ENCODE measurements at places on chromosomes 6 and 20.

- no peak for DNase-seq
These were observed 103.8 kb downstream of the KHDC1L start for GRCh38 chr6:73121421-73121993.

GRCh38 chr20:44014807-44015732, 100.4 kb downstream of the TOX2 start:
- no peak for DNase-seq

- no peak for DNase-seq
These were observed 24.0 kb downstream of the CDK5RAP1 start for GRCh38 chr20:33377366-33377765.

GRCh38 chr6:148251891-148252290, 90.7 kb upstream of the SASH1 start:
- DNase-seq: no peak

GRCh38 chr6:10643201-10643651, 51.2 kb downstream of the C6orf52 start:
- DNase-seq: no peak

- DNase-seq: no peak
These were observed 84.8 kb upstream of the PLEKHG1 start for GRCh38 chr6:150514806-150515380.

- no peak for DNase-seq
These were observed 92.5 kb upstream of the SLC35B3 start for GRCh38 chr6:8527818-8528217.

- DNase-seq: no peak
These were observed 40.3 kb downstream of the NKAIN2 start for GRCh38 chr6:123844011-123844410.

GRCh38 chr6:70380252-70380651, 33.1 kb upstream of the FAM135A start:
- peak; percentile 11 for DNase-seq

GRCh38 chr20:34045930-34046725, 52.4 kb downstream of the RALY start:
- no peak for DNase-seq

DNA sequence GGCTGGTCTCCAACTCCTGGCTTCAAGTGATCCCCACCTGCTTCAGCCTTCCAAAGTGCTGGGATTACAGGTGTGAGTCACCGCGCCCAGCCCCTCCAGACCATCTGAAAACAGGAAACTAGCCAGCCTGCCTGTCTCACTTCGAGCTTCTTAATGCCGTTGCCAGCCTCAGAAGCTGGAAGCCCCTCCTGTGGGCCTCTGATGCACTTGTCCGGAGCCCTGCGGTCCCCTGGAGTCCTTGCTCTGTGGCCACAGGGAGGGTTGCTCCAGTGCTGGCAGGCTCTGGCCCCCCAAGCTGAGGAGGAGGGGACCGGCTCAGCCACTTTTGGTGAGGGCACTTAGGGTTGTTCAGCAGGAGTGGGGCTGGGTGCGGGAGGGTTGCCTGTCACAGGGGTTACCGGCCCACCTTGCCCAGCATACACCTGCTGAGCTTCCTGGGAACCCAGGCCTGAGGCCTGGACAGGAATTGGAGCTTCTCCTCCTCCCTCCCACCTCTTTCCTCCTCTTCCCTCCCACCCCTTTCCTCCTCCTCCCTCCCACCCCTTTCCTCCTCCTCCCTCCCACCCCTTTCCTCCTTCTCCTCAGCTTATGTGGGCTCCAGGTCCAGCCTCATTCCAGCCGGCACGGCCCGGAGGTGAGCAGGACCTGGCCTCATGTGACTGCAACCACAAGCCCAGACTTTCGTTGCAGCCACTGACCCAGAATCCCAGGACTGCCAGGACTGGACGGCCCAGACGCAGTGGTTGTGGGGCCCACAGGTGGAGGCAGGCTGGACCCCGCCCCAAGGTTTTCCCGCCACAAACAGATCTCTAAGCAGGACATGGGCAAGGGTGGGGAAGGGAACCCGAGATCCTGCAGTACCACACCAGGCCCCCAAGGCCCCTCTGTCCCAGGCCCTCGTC, 9.4 kb upstream of the BIRC7 start:
- no peak for DNase-seq

DNA sequence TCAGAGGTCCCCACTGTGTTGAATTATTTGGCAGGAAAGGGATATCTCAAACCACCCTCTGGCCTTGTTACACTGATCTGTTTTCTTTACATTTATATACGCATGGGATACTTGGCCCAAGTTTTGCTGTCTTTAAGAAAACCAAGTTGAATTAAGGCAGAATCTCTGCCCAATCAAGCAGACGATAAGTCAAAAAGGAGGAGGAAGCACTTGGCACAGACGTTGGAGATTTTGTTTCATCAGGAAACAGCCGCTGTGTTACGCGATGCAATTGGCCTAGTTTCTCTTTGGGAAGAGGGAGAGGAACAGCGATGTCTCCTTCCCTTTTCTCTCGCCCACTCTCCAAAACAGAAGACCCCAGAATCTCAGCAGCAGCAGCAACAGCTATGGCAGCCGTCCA, 20.2 kb upstream of the NAA20 start:
- DNase-seq: no peak

- no peak for DNase-seq
These were observed 63.0 kb downstream of the RIPOR2 start for GRCh38 chr6:24872779-24873178.

GRCh38 chr20:45091366-45091765, 9.6 kb downstream of the KCNS1 start:
- DNase-seq: no peak

All from GM06990 (cell line).